Stomach (tissue), 19 donors: ENCODE measurements at places on chromosomes 4 and X. TPM values are rescaled to one million over a fixed set of nuclear protein-coding genes. Genes with fewer than 3 reads are reported as not detected.
A peak's percentile ranks its signal among the peaks of the same experiment; 100 is the strongest.

- no peaks in the 10 kb centered on the region for H3K27me3 ChIP-seq
- H3K36me3 ChIP-seq, result no peaks in the 10 kb centered on the region
- no peak overlapping the region for H3K4me3 ChIP-seq
- H3K27ac ChIP-seq, result no peak overlapping the region
- DNase-seq, result no peak
Measured at GRCh38 chrX:3545901-3546300, 167.5 kb downstream of the PRKX start.

DNA sequence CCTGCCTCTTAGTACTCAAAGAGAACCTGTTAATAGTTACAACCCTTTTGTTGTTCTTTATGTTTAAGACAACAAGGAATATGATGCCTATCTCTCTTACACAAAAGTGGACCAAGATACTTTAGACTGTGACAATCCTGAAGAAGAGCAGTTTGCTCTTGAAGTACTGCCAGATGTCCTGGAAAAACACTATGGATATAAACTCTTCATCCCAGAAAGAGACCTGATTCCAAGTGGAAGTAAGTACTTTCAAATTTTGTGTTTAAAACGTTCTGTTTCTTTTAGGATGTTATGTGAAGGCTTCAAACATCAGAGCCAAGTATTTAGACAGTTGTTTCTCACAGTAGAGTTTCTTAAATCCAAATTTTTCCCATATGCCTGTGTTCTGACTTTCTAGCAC is 67.2 kb upstream of the NRK start:
- H3K36me3 ChIP-seq, result no peaks in the 10 kb centered on the region
- no peak overlapping the region for H3K27ac ChIP-seq
- H3K4me3 ChIP-seq, result no peak overlapping the region
- H3K4me1 ChIP-seq, result no peaks in the 10 kb centered on the region
- no peaks in the 10 kb centered on the region for H3K27me3 ChIP-seq

GRCh38 chrX:23990455-23990854 is 36.5 kb downstream of the KLHL15 start:
- DNase-seq, result no peak
- H3K27ac ChIP-seq, result no peak overlapping the region
- H3K36me3 ChIP-seq, result peaks cover 12% of the 10 kb centered on the region
- H3K4me1 ChIP-seq, result no peaks in the 10 kb centered on the region
- no peaks in the 10 kb centered on the region for H3K27me3 ChIP-seq

GRCh38 chrX:23901060-23901459 is 6.7 kb downstream of the APOO start:
- H3K27me3 ChIP-seq, result peaks cover 3% of the 10 kb centered on the region
- no peak overlapping the region for H3K4me3 ChIP-seq
- peaks cover 54% of the 10 kb centered on the region for H3K4me1 ChIP-seq
- no peaks in the 10 kb centered on the region for H3K36me3 ChIP-seq

GRCh38 chr4:52076731-52077130 is 25.6 kb downstream of the SPATA18 start:
- peak overlapping the region; percentile 10 for H3K4me3 ChIP-seq
- H3K36me3 ChIP-seq, result no peaks in the 10 kb centered on the region
- no peaks in the 10 kb centered on the region for H3K27me3 ChIP-seq
- DNase-seq, result peak; percentile 53

DNA sequence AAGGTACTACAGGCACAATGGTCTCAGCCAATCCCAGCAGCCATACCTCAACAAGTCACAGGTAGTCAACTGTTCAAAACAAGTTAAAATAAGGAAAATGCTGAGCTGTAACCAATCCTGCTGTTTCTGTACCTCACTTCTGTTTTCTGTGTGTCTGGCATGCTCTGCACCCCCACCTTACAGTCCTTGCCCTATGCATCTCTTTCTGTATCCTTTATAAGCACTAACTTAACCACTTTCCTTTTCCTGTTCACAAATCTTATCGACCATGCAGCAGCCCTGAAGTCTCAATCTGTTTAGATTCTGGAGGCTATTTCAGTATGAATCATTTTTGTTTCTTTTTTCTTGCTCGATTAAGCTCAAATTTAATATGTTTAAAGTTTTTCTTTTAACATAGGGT is 12.5 kb upstream of the FAM13A start:
- no peaks in the 10 kb centered on the region for H3K4me1 ChIP-seq
- DNase-seq, result no peak
- H3K36me3 ChIP-seq, result no peaks in the 10 kb centered on the region
- no peaks in the 10 kb centered on the region for H3K27me3 ChIP-seq

DNA sequence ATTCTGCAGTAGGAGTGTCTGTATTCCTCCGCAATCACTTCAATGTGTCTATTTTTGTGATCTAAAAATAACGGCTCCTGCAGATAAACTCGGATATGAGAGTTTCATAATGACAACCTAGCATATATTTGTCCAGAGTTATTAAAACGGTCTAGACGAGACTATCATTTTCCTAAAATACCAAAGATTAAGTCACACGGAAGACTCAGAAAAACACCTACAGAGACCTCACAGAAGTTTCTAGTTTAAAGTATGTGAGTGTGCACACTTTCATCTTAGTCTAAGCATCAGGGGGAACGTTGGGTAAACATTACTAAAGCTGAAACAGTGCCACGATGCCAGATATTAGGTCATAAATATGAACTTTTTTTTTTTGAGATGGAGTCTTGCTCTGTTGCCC is 156.9 kb downstream of the AFAP1 start:
- peak overlapping the region; percentile 41 for H3K27ac ChIP-seq
- no peak overlapping the region for H3K4me3 ChIP-seq
- H3K4me1 ChIP-seq, result peaks cover 39% of the 10 kb centered on the region
- H3K36me3 ChIP-seq, result peaks cover 10% of the 10 kb centered on the region

DNA sequence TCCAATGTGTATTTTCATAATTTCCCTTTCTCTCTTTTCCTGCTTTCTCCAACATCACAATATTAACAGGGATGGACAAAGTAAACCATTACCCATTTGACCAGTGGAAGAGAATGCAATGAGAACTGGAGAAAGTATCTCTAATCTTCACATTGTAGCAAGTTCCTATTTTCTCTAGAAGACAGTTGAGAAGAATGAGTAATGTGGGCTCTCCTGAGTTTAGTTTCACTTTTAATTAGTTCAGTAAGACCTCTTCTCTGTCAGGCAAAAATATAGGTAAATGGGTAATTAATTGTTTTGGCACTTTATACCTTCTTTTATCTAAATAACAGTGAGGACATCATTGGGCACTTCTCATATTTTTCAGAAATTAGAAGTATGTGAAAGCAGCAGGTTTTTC is 602.0 kb downstream of the GLUD2 start:
- H3K36me3 ChIP-seq, result no peaks in the 10 kb centered on the region
- no peaks in the 10 kb centered on the region for H3K4me1 ChIP-seq
- H3K4me3 ChIP-seq, result no peak overlapping the region

DNA sequence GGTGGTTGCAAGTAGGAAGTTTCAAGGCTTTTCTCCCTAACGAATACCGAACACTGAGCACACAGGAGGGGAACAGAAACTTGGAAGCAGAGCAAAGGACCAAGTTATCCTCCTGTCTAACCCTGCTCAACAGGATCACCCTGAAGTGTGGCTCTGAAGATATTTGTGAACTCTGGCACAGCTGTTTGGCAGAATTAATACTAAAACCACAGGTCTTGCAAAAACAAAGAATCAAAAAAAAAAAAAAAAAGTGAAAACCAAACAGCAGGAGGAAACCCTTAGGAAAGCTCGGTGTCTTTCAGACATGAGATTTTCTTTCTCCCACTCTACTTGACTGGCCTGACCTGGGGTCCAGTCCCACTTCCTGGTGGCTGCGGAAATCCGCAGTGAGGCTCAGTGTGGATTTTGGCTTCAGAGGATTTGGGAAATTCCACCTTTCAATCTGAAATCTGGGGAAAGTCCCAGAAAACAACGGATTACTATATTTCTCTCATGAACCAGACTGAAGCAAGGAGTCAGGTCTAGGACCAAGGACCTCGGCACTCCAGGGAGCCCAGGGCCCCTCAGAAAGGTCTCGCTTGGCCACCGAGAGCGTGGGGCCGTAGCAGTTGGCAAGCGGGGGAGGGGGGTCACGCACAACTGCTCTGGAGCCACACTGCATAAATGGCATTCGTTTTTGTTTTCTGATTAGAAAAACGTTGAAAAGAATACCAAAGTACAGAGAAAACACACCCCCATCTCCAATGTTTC is 867 bp downstream of the TIFA start:
- peak; percentile 58 for DNase-seq
- no peaks in the 10 kb centered on the region for H3K27me3 ChIP-seq
- H3K4me3 ChIP-seq, result peak overlapping the region; percentile 79

GRCh38 chr4:3857269-3857926 is 91.2 kb downstream of the ADRA2C start:
- no peak for DNase-seq
- no peak overlapping the region for H3K27ac ChIP-seq

DNA sequence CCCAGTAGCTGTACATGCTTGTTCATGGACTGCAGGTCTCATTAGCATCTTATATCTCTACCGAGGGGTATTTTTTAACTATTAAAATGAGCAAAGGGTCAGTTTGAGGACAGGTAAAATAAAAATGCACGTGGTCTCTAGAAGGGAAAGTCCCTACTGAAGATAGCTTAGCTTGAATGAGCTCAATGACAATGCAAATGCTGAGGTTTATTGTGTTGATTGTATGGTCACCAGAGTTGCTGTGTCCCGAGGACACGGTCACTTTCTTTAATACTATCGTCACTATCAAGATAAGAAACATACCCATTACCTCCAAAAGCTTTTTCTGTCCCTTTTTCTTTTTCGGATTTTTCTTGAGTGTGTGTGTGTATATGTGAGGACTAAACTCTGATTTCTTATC is 250.5 kb upstream of the PRKX start:
- H3K4me1 ChIP-seq, result no peaks in the 10 kb centered on the region
- DNase-seq, result no peak
- H3K27me3 ChIP-seq, result no peaks in the 10 kb centered on the region
- H3K27ac ChIP-seq, result no peak overlapping the region
- H3K4me3 ChIP-seq, result no peak overlapping the region
- no peaks in the 10 kb centered on the region for H3K36me3 ChIP-seq

DNA sequence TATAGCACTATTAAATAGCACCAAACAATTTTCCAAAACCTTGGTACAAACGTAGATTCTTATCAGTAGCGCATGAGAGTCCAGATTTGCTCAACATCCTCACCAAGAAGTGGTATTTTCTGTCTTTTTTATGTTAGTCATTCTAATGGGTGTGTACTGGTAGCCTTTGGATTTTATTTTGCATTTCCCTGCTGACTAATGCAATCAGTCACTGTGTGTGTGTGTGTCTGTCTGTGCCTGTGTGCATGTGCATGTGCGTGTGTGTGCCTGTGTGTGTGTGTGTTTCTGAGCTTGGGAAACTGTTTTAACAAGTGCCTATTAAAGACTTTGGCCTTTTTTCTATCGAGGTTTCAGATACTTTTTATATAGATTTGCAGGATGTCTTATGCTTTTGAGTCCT is 82.2 kb upstream of the MAGEA10 start:
- no peaks in the 10 kb centered on the region for H3K4me1 ChIP-seq
- H3K27ac ChIP-seq, result no peak overlapping the region
- H3K4me3 ChIP-seq, result no peak overlapping the region
- H3K27me3 ChIP-seq, result no peaks in the 10 kb centered on the region

GRCh38 chr4:63269156-63269555 is 1140.1 kb downstream of the TECRL start:
- H3K36me3 ChIP-seq, result no peaks in the 10 kb centered on the region
- no peak overlapping the region for H3K4me3 ChIP-seq
- no peak for DNase-seq
- no peaks in the 10 kb centered on the region for H3K4me1 ChIP-seq

DNA sequence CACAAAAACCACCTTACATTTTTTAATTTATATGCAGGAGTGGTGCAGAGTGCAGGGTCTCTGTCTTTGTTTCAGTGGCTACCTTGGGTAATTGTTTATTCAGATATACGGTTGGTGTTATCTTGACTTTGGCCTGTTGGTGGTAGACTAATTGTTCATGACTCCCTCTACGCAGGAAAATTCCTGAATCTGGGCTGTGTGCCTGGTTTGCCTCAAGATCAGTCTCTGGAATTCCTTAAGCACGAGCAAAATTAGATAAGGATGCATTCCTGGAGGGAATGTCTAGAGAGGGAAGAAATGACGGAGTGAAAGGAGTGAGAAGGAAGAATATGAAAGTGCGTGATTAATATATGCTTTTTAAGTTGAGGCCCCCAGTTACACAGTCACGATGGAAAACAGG is 576.9 kb upstream of the PCDH10 start:
- H3K27ac ChIP-seq, result no peak overlapping the region
- no peaks in the 10 kb centered on the region for H3K4me1 ChIP-seq
- no peak overlapping the region for H3K4me3 ChIP-seq

DNA sequence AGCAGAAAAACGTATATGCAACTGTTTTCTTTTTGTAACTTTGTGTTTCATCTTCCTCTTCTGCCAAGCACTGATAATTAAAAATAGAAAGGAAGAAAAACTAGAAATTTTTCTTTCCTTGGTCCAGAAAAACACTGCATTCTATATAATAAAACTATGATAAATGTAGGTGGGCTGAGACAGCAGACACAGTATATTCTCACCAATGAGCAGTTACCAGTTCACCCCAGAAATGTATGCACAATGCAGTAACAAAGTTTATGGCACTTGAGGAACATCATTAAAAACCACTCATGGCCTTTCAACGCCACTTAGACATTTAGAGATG is 79.4 kb downstream of the FAT1 start:
- no peak for DNase-seq
- peaks cover 4% of the 10 kb centered on the region for H3K4me1 ChIP-seq
- H3K27ac ChIP-seq, result no peak overlapping the region
- peaks cover 7% of the 10 kb centered on the region for H3K36me3 ChIP-seq
- no peak overlapping the region for H3K4me3 ChIP-seq

- H3K4me1 ChIP-seq, result peaks cover 60% of the 10 kb centered on the region
- H3K27me3 ChIP-seq, result no peaks in the 10 kb centered on the region
- H3K4me3 ChIP-seq, result no peak overlapping the region
- no peaks in the 10 kb centered on the region for H3K36me3 ChIP-seq
Measured at GRCh38 chr4:128813965-128814364, 4.5 kb downstream of the JADE1 start.

DNA sequence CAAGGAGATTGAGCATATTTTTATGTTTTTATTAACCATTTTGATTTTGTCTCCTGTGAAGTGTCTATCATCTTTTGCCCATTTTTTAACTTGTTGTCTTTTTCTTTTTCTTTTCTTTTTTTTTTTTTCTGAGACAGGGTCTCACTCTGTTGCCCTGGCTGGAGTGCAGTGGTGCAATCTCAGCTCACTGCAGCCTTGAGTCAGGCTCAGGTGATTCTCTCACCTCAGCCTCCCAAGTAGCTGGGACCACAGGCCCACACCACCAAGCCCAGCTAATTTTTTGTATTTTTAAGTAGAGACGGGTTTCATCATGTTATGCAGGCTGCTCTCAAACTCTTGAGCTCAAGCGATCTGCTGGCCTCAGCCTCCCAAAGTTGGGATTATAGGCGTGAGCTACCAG is 4.6 kb upstream of the ADD1 start:
- peaks cover 2% of the 10 kb centered on the region for H3K36me3 ChIP-seq
- no peaks in the 10 kb centered on the region for H3K27me3 ChIP-seq
- peaks cover 42% of the 10 kb centered on the region for H3K4me1 ChIP-seq
- H3K4me3 ChIP-seq, result no peak overlapping the region

The NAP1L2 gene
- total RNA-seq, result 7.6 TPM

The IL13RA2 gene
- total RNA-seq, result not detected

The UFSP2 gene
- 15.5 TPM for total RNA-seq

The NKX6-1 gene
- total RNA-seq, result not detected

The GUCY1A1 gene
- total RNA-seq, result 49.1 TPM

The GPM6B gene
- 67.9 TPM for total RNA-seq

The NAAA gene
- total RNA-seq, result 2.7 TPM
